ENCODE measurements at places on chromosomes 13 and 19.

- DNase-seq = peak; percentile 48
These were observed 6.1 kb downstream of the IL4I1 start for GRCh38 chr19:49890349-49891311.

DNA sequence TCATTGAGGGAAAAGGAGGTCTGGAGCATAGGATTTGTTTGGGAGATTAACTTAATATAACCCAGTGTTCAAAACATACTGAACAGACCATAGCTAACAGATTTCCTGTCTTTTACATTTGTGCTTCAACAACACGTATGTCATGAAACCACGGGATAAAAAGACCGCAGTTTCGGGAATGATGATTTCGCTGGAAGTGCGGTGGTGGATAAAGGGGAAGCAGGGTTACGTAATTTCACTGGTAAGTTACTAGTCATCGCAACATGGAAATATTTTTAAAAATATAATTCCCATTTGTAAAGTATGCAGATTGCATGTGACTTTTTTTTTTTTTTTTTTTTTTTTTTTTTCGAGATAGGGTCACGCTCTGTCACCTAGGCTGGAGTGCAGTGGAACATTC, 237.4 kb downstream of the LMO7 start:
- no peak for DNase-seq

- no peak for DNase-seq
These were observed at the start of gene PROZ for GRCh38 chr13:113157929-113158747. TSS of gene PROZ (plus strand) at chr13:113158648. CDS start at chr13:113158661, 13 bp downstream.

DNA sequence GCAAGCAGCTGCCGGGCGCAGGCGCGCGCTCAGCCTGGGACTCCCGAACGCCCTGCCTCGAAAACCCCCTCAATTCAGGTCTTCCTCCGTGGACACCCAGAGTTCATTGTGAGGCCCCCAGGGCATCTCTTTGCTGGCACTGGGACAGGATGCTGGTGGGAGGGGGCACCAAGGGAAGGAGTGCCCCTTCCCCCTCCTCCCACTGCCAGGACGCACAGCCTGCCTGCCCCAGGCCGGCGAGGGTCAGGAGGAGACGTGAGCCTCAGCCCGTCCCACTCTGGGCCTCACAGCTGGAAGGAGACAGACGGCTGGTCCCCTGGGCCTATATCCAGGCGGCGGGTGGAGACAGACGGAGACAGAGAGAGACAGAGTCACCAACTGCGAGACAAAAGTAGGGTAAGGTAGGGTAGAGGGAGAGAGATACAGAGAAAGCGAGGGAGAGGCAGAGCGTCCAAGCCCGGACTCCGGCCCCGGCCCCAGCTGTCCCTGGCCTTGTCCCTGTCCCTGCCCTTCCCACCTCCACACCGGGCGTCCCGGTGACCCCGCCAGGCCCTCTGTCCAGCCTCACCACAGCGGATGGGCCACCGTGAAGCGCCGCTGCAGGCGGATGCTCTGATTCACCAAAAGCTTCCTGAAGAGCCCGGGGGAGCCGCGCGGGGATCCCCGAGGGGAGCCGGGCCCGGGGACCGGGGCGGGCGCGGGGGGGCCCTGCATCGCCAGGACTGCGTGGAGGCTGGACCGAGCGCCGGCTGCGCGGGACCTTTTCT, at the start of gene PDE4C:
Gene PDE4C (minus strand): TSS at position 737 of the 767 bp plus-strand sequence. CDS start 23 bp downstream, at position 714.
- no peak for DNase-seq

- no peak for DNase-seq
These were observed 13.8 kb downstream of the FGF21 start for GRCh38 chr19:48768994-48769713.

- DNase-seq = no peak
These were observed at the start of gene FBN3 for GRCh38 chr19:8149261-8150094. TSS of gene FBN3 (minus strand) at chr19:8149592. CDS start at chr19:8147480, 2,112 bp downstream.

DNA sequence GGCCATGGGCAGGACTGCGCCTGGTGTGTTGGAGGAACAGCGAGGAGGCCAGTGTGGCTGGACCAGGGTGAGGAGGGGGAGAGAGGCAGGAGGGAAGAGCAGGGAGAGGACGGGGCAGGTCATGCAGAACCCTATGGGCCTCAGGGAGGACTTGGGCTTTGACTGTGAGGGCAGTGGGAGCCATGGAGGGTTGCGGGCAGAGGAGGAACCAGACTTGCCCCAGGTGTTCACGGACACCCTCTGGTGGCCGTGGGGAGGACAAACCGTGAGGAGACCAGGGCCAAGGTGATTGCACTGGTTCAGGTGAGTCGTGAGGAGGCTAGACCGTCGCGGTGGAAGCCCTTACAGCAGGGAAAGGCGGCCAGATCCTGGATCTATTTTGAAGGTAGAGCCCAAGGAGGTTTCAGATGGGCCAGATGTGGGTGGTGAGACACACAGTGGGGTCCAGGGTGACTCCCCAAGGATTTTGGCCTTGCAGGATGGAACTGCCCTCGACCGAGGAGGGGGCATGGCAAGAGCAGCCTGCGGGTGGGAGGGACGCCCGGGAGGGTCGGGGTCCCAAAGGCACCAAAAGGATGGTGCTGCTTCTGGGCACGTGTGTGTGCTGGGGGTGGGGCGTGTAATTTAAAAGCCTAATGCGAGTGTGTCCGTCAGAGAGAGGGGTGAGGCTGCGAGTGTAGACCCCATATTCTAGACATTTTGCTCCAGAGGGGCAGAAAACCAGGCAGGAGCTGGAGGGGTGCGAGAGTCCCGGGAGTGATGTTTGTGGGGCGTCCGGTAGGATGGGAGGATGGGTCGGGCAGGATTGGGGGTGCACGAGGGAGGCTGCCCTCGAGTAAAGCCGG, 2.7 kb upstream of the REXO1 start:
- no peak for DNase-seq

DNA sequence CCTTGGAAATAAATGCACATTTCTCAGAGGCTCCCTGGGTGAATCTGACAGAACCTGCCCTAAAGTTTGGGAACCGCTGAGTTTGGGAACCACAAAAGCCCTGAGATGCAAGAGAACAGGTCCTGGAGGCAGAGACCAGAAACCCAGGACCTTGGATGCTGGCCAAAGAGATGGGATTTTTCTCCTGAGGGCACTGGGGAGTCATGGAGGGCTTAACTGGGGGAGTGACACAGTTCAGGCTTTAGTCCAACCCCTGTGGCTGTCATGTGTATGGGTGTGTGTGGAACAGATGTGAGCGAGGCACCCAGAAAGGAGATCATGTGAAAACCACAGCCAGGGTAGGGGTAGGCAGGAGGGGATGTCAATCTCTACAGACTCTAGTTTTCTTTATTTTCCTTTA, 3.9 kb upstream of the NCCRP1 start:
- DNase-seq = no peak

DNA sequence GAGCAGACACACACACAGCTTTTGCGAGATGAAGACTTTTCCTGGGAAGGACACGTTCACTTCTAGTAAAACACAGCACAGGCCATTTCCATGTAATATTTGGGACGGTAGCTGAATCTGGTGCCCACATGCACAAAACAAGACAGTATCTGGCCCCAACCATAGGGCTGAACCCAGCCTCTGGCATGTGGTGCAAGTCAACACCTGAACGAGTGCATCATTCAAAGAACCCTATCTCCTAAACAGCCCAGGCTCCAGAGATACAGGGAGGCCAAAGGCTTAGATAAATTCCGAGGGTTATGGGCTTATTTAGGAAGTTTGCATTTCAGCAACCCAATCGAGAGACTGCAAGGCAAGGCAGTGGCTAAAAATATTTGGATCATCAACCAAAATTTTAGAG, 2.7 kb upstream of the TFDP1 start:
- no peak for DNase-seq

DNA sequence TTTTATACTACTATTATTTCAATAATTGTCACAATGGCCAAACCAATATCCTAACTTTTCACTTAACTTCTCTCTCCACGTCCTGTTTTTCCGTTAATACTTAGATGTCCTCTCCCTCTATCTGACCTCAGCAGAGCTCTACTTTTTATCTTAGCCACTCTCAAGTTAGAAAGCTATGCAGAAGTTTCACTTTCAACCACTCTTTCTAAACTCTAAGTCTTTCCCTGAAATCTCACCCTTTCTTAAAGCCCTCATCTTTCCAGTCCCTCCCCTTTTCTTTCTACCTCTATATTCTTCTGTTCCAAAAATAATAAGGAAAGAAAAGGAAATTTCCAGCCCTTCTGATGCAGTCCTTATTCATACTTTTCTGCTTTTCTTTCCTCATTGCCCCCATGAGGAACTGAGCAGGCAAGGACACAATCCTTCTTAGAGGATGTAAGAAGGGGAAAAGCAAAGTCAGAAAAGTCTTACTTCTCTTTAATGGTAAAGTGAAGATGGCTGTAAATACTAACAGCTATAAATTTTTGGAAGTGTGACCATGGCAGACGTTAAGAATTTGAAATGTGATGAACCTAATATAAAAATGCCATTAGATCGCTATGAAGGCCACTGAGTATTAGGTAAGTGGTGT, 23.0 kb downstream of the FAM216B start:
- DNase-seq = no peak

GRCh38 chr13:111994578-111994977, 72.4 kb upstream of the SOX1 start:
- no peak for DNase-seq

- no peak for DNase-seq
These were observed 59.0 kb downstream of the SERP2 start for GRCh38 chr13:44432650-44433049.

GRCh38 chr13:57345526-57345925, 178.5 kb downstream of the PRR20E start:
- no peak for DNase-seq

DNA sequence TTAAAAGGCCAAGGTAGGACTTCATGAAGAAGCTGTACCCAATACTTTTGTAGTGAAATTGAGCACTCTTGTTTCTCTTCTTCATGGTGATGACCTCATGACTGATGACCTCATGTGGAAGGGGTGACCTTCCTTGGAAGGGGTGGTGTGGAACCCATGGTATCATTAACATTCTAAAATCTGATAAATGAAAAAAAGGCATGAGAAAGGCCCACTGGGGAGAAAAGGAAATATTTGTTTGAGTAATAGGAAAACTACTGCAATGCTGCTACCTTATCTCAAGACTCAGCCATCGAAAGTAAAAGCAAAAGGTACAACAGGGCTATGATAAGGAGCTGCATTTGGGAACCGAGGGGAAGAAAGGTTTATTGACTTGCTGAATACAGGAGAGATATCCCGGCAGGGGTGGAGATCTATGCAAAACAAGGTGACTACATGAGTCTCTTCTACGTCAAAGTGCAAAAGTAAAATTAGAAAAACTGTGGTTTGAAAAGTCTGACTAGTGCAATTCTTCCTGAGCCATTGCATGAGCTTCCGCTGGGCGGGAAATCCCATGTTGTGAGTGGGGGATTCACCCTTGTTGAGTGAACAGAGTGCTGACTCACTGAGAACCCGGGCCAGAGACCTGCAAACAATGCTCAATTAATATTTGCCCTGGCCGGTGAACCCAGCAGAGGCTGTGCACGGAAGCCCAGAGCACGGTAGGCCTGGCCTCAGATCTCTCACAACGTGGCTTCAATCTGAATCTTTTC, 138.9 kb upstream of the RFC3 start:
- DNase-seq = peak; percentile 47

- peak; percentile 66 for DNase-seq
These were observed 9.3 kb downstream of the PLEKHA4 start for GRCh38 chr19:48858984-48859710.

DNA sequence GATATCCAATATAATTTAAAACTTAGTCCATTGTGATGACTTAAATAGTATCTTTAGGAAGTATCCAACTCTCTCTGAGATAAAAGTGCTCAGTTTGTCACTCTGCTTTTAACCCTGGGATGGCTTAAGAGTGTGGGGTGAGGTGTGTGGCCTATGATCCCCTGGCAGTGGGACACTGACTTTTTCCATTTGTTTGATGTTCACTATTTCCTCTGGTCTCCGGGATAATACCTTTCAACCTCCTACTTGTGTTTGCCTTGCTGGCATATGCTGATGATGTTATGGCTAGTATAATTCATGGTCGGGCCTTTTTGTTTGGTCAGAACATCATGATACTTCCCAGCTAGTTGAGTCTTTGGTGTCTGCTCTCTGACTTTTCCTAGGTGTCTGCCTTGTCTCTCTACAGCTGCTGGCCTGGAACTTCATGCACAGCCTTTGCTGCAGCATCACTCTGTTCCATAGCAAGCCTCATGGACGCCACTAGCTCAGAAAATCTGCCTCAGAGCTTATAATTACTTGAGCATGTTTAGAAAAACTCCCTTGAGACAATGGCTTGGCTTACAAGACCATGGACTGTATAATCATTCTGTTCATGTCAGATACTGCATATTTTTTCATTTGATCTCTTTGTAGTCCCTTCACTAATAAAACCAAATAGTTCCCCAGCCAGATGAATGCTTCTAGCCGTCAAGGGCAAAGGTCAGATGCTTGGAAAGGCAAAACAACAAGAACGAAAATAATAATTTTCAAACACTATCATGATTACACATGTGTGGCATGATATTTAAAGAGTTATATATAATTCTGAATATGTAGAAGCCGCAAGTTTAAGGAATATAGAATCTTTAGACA, 75.2 kb downstream of the WDFY2 start:
- no peak for DNase-seq

DNA sequence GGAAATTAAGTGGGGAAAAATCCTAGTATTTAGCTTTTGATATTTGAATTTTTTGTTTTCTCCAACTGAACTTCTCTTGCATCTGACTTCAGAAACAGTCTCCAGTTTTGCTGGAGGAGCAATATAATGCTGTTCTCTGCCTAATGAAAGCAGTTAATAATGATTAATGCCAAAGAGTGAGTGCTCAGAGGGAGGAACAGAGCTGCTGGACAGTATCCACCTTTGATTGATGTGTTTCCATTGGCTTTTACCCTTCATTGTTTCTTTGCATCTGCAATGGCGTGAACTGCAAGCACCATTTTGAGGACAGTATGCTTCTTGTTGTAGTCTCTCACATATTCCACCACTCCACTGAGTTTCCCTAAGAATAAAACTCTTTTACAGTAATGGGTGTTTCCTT, 193.4 kb downstream of the ITGBL1 start:
- DNase-seq = no peak

GRCh38 chr13:39538816-39539790, 63.9 kb downstream of the LHFPL6 start:
- no peak for DNase-seq

- DNase-seq = no peak
These were observed 238.3 kb upstream of the MAB21L1 start for GRCh38 chr13:35714588-35715377.

GRCh38 chr19:39277598-39277997, 9.4 kb downstream of the IFNL2 start:
- no peak for DNase-seq

GRCh38 chr19:1782521-1782920, 29.2 kb downstream of the ONECUT3 start:
- no peak for DNase-seq

Data from central memory CD4-positive, alpha-beta T cell (primary cell).